Kidney (tissue), 22 donors: ENCODE measurements at places on chromosomes 1 and 21. TPM values are rescaled to one million over a fixed set of nuclear protein-coding genes. Genes with fewer than 3 reads are reported as not detected.

DNA sequence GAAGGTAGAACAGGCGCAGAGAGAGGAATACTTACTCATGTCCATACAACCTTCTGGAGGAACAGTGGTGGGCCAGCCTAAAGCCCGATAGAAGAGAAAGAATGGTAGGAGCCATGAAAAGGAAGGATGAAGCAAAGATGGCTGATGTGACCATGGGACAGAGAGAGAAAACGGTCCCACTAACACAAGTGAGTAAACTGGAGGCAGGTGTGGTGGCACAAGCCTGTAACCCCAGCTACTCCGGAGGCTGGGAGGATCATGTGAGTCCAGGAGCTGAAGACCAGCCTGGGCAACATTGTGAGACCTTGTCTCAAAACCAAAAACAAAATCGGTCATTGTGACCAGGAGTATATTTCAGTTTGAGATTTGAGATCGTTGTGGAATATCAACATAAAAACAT, 49.4 kb downstream of the C1orf198 start:
- no peak for DNase-seq

The FCRL6 gene
- total RNA-seq, result 1.4 TPM

DNA sequence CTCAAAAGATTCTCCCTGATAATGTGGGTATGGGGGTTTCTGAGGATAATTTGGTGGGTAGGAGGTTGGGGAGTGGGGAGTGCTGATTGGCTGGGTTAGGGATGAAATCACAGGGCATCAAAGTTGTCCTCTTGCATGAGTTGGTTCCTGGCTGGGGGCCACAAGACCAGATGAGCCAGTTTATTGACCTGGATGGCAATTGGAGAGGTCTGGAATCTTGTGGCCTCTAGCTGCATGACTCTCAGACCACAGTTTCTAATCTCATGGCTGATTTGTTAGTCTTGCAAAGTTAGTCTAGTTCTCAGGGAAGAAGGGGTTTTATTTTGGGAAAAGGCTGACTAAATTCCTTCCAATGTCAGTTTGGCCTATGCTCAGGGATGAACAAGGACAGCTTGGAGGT, 3.3 kb upstream of the GBP1 start:
- no peak for DNase-seq

DNA sequence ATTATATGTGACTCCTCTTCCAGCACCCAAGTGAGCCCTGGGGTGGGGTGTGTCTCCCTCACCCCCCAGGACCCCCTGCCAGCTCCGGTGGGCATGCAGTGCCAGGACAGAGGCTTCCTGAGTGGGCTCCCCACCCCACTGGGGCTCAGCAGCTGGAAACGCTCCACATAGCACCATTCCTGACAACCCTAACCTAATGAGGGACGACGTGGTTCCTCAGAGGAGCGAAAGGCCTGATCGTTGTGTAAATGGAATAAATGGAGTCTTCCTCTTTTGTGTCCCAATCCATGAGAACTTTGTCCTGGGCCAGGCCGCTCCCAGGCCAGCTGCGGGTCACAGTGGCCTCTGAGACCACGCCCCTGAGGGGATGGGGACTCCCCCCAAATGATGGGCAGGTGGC, 1.8 kb upstream of the TSPEAR start:
- DNase-seq, result no peak

DNA sequence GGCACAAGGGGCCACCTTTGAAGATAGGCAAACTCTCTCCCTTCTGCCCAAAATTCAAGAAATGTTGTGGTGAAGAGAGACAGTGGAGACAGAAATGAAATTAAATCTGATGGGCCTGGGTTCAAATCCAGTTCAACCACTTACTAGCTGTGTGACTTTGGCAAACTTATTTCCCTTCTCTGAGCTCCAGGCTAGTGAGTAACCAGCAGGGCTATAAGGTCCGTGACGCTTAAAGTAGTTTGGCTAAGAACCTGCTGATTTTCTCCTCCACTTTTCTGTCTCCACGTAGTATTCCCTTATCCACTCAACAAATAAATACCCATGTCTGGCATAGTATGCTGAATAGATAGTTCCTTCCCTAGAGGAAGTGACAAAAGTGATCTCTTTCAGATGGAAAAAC, 1.9 kb downstream of the SLC2A1 start:
- no peak for DNase-seq

- peak; percentile 56 for DNase-seq
Observed at GRCh38 chr1:117606649-117607430, 992 bp downstream of the TENT5C start.

The LCE1A gene
- total RNA-seq, result not detected

- DNase-seq, result no peak
Observed at GRCh38 chr1:61687901-61688300, 37.0 kb downstream of the TM2D1 start.

DNA sequence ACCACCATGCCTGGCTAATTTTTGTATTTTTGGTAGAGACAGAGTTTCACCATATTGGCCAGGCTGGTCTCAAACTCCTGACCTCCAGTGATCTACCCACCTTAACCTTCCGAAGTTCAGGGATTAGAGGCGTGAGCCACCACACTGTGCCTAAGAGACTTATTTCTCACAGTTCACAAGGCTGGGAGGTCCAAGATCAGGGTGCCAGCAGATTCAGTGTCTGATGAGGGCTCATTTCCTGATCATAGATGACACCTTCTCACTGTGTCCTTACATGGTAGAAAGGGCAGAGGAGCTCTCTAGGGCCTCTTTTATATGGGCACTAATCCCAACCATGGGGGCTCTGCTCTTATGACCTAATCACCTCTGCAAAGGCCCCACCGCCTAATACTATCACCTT, 58.8 kb downstream of the ARHGEF10L start:
- DNase-seq, result no peak

GRCh38 chr1:14222086-14222485, 376.4 kb upstream of the KAZN start:
- no peak for DNase-seq

DNA sequence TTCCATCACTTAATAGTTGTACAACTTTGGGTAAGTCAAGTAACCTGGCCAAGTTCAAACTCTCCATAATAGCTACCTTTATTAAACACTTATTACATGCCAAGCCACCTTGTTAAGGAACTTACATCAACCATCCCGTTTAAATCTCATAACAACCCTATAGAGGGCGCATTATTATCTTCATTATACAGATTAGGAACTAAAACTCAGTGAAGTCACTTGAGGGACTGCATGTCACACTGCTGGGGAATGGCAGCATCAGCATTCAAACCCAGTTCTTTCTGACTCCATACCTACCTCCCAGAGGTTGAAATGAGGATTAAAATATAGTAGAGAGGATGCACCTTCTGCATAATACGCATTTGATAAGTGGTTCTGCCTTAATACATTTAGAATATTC, 47.1 kb upstream of the PLA2G2C start:
- no peak for DNase-seq

DNA sequence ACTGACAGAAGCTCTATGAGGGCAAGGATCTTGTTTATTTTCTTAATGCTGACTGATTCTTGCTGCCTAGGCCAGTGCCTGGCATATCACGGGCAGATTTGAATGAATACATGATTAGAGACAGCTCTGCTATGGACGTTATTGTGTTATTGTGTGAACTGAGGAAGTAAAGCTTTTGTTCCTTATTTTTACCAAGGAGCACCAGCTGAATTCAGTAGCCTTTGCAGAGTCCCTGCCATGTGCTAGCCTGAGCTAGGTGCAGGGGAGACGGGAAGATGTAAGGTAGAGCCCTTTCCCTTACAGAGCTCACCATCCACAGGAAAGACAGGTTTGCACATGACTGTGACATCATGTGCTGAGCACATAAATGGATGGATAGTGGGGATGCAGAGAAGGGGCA, 36.0 kb upstream of the SCMH1 start:
- no peak for DNase-seq

- peak; percentile 74 for DNase-seq
Observed at GRCh38 chr1:3547055-3548005, 64.0 kb downstream of the MEGF6 start.

- no peak for DNase-seq
Observed at GRCh38 chr1:159428536-159428935, 3.5 kb upstream of the OR10J4 start.

GRCh38 chr21:14943616-14944015, 121.2 kb downstream of the NRIP1 start:
- no peak for DNase-seq

DNA sequence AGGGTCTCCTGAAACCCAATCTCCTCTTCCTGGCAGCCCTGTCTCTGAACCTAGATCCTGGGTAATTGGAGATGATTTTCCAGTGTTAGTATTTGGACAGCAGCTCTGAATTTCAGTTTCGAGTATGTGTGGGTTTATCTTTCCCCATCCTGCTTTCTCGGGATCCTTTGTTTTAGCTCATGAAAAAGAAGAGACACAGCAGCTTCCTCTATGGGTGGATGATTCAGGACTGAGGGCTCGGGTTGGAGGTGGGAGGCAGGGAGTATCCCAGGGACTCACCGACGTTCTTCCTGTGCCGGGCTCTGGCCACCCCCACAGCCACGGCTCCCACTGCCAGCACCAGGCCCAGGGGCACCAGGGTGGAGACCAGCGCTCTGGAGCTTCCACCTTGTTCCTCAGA, 10.4 kb upstream of the FCMR start:
- DNase-seq, result peak; percentile 51

DNA sequence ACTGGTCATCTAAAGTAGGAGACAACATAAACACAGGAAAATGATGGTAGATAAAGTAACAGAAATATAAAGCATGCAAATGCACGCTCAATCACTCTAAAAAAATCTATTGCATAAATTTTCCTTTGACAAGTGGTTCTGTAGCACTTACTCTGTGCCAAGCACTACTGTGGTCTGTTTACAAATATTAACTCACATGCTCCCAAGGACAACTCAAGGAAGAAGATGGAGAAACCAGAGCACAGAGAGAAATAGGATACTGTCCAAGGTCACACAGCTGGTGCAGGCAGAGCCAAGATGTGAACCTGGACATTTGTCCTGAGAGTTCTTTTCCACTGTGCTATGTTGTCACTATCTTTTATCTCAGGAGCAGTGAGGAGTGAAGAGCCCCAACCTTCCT, 105.2 kb downstream of the PAPPA2 start:
- DNase-seq, result no peak

DNA sequence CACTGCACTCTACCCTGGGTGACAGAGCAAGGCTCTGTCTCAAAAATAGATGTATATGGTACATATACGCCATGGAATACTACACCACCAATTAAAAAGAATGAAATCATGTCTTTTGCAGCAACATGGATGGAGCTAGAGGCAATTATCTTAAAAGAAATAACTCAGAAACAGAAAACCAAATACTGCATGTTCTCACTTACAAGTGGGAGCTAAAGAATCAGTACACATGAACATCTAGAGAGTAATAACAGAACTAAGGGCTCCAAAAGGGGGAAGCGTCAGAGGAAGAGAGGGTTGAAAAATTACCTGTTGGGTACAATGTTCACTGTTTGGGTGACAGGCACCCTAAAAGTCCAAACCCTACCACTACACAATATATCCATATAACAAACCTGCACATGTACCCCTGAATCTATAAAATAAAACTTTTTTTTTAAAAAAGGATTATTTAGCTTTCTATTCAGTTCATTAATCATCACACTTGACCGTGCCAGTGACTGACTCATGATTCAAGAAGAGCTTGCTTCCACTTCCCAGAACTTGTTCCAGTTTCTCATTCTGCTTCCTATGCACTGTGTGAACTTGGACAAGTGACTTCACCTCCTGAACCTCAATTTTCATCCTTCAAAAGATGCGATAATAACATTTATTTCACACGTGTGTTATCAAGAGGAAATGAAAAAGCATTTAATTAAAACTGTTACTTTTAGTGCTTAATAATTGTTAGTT, 109.6 kb downstream of the PLPP3 start:
- DNase-seq, result no peak

The TTC22 gene
- 16.5 TPM for total RNA-seq

The LCE6A gene
- not detected for total RNA-seq

GRCh38 chr1:241998412-241998921, 431 bp downstream of the MAP1LC3C start:
- peak; percentile 78 for DNase-seq

DNA sequence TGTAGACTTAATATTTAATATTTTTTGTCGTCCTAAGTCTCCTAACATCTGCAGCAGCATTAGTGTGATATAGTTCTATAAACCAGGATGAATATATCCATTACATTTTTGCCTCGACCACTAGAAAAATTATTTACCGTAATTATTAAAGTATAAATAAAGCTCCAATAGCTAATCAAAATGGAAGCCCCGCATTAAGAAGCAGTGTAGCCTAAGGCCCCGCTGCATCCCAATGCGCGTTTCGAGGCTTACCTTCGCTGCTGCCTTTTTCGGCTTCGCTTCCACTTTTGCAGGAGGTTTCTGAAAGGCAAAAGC, 891 bp downstream of the HMGN1 start:
- no peak for DNase-seq

The ELF3 gene
- 400 TPM for total RNA-seq

DNA sequence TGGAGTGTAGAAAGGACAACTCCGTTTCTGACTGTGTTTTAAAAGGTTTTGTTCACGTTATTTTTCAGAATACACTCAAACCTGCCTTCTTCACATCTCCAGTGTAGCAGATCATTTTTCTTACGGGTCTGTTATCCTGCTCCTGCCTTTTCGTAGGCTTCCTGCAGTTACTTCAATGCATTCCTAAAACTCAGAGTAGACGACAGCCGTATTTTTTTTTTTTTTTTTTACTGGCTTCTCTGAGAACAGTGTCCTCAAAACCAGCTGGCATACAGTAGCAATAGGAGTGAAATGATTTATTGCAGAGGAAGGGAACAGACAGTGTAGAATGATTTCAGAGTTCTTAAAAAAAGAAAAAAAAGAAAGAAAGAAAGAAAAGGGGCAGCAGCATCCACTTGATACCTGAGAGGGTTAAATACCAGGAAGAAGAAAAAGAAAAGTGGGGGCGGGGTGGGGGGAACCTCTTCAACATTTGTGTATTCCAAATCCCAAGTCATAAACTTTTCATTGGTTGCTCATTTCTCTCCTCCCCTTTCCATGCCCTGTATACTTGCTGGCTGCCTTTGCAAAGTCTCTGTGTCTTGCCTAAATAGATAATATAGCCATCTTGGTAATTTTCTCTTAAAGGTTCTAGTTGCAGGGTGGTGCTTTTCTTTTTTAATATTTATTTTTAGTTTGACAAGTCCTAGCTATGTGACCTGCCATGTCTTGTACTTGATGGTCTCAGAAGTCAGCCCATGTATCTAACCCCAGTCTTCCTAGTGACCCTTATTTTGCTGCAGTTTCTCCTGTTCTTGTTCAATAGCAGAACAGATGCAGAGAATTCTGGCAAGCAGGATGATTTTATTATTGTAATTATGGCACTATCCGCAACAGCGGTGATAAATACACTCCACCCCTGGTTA, 2.8 kb downstream of the TGFB2 start:
- DNase-seq, result peak; percentile 79

The TMPRSS15 gene
- total RNA-seq, result not detected

DNA sequence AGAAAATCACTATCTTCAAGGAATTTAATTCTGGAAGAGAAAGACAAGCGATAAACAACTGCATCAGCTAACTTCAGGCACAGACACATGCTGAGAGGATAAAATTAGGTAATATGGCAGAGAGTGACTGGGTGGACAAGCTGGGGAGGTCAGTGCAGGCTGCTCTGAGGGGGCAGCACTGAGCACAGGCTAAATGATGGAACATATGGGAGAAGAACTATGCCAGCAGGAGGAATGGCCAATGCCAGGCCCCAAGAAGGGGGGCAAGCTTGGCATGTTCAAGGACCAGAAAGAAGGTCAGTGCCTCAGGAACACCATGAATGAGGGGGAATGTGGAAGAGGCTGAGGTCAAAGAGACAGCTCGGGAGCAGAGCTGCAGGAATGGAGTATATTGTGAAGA, 190.7 kb upstream of the MAP1LC3C start:
- no peak for DNase-seq
